ENCODE measurements at places on chromosomes 2 and 18. TPM values are rescaled to one million over a fixed set of nuclear protein-coding genes. Genes with fewer than 3 reads are reported as not detected.

DNA sequence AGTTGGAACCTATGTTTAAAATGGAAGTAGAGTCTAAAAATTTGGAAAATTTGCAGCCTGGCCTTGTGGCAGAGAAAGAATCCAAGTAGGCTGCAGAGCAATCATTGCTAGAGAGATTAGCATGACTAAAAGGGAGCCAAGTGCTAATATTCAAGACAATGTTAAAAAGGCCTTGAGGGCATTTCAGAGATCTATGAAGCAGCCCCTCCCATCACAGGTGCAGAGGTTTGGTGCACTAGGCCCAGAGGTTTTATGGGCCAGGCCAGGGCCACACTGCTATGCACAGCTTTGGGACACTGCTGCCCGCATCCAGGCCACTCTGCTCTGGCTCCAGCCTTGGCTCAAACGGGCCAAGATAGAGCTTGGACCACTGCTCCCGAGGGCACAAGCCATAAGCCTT, 6.7 kb upstream of the IL1A start:
- DNase-seq, result no peak

DNA sequence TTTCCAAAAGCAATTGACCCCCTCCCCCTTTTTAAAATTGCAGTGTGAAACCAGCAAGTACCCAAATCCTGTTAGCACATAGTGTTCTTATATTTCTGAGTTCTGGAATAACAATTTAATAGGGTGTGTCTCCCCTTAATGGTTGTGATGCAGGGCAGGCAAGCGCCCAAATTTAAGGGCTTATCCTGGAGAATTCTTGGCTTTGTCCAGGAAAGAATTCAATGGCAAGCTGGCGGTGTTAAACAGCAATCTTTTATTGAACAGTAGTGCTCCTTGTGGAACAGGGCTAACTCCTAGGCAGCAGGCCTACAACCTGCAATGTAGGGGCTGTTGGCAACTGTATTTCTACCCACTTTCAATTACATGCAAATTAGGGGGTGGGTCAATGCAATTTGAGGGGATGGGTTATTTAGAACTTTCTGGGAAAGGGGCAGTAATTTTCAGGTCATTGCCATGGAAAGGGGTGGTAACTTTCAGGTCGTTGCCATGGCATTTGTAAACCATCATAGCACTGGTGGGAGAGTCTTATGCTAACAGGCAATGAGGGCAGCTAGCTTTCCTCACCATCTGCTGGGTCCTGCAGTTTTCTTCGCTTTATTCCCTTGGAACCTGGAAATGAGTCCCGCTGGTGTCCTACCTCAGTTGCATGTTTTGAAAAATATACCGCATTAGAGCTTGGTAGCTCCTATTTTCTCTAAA, 149.0 kb upstream of the KCTD1 start:
- no peak for DNase-seq

DNA sequence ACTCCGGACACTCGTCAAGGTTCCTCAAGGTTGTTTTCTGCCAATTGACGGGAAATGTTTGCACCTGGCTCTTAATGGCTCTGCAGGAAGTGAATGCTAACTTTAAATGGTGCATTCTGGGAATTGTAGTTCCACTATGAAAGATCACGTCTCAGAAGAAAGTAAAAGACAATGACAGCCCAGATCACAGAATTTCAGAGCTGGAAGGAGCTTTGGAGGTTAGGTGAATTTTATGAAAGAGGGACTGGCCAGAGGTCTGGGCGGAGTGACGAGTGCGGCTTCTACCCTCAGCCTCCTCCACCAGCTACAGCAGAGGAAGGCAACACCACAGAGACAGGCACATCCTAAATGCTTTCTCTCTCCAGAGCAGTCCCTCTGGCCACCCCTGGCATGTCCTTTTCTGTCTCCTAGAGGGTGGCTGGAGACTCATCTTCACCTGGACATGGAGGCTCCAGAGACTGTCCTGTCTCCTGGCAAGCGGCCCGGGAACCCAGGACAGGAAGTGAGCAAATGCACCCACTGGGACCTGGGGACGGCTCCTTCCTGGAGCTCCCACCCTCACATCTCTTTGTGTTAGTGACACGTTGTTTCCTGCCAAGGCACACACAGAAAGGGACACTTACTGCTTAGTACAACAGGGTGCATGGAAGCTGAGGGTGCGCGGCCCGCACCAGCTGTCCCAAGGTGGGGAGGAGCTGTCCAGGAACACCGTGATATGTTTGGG, 19.4 kb downstream of the THAP4 start:
- peak; percentile 71 for DNase-seq

GRCh38 chr18:46474487-46475389, 182.3 kb downstream of the LOXHD1 start:
- DNase-seq, result no peak

- no peak for DNase-seq
Measured at GRCh38 chr2:9744256-9745004, 98.8 kb upstream of the TAF1B start.

DNA sequence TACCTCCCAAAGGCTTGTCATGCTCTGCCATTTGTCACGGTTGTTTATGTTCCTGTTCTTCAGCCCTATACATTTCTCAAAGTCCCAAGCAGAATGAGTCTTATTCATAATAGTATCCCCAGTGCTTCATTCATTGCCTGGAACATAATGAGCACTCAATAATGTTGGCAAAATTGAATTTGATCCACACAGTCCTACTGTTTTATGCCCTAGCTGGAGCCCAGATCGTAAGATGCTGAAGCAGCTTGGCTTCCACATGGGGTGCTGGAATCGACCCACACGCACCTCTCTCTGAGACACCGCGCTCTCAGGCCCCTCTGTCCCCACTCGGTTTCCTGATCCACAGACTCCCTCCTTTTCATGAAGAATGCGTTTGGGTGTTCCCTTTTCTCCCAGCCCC, 245.5 kb downstream of the MYT1L start:
- DNase-seq, result no peak

- DNase-seq, result no peak
Measured at GRCh38 chr2:205699515-205700289, 17.4 kb downstream of the NRP2 start.

DNA sequence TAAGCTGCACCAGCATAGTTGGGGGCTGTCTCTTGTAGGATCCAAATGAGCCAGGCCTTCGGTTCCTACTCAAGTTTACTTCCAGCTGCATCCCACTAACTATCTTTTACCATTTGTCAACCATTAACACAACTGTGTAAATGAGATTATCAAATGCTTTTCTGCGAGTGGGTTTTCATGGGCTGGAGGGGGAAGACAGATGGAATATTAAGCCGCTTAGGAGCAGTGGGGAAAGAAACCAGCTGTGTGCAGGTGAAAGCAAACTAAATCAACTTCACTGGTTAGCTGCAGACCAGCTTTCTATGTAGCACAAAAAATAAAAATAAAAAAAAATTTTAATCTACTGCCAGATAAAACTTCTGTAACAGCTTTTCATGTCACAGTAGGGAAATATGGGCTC, 307.3 kb upstream of the FBXO11 start:
- DNase-seq, result no peak

GRCh38 chr2:241157841-241158545, 7.7 kb downstream of the PPP1R7 start:
- DNase-seq, result no peak

C2orf81 gene
- total RNA-seq, result 0.82 TPM

All from left ventricle myocardium inferior (tissue), 1 donor.